ENCODE measurements at places on chromosomes 3 and 15.

DNA sequence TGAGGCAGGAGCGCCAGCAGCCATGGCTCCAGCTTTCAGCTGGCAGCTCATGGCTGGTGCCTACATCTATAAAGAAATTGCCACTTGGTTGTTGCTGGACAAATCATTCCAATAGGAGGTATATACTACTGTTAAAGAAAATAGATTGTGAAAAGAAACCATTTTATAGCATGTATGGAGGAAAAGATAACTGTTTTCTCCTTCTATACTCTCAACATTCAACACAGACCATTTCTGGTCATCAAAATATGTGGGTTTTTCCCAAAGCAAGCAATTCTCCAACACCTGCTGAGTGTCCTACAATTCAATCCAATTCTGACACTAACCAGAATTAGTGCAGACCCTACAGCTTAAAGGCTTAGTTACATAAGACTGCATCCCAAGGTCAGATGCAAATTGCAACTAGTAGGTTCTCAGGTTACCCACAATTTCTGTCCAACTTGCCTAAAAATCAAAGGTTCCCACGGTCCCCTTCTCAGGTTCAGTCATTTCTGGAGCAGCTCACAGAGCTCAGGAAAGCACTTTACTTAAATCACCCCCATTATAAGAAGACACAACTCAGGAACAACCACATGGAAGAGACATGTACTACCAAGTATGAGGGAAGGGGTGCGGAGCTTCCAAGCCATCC lies 42.4 kb upstream of the STRIT1 start:
- peak; percentile 11 for DNase-seq

GRCh38 chr3:63245726-63246241 lies 32.3 kb upstream of the SYNPR start:
- no peak for DNase-seq

- DNase-seq = no peak
Measured at GRCh38 chr3:171311784-171312183, 148.4 kb downstream of the TNIK start.

DNA sequence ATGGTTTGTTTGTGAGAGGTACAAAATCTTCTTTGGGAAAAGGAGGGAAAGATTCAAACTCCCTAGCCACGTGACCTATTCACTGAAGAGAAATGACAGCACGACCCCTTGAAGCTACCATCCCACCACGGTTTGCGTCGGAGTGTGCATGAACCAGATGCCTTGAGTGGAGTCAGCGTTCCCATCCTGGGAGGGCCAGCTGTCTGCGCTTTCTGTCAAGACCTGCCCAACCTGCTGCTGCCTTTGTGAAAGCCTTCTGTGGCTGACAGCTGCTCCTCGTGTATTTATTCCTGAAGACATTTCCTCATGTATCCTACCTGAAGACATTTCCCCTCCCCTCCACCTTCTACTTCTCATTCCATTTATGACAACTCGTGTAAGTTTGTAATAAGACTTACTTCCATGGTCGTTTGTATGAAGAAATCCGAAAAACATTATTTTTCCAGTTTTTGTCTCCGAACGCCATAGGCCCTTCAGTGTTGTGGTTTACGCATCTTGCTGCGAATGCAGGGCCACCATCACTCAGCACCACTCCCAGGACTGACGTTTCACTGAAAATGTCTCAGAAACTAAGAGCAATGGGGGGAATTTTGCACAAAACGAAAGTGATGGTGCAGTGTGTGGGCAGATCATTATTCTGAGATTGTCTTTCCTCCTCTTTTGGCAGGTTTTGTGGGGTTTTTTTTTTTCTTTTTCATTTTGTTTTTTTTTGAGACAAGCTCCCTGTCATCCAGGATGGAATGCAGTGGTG lies 18.9 kb downstream of the EBLN2 start:
- no peak for DNase-seq

DNA sequence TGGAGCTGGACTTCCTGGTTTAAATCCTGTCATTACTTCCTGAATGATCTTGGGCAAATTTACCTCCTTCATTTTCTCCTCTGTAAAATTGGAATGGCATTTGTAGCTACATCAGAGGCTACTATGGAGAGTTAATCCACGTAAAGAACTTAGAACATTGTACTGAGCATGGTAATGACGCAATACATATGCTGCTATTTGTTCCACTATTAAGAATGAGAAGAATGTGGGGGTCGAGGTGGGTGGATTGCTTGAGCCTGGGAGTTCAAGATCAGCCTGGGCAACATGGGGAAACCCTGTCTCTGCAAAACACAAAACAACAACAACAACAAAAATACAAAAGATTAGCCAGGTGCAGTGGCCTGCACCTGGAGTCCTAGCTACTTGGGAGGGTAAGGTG lies 250.6 kb downstream of the RYR3 start:
- no peak for DNase-seq

GRCh38 chr3:81651139-81651538 lies 110.3 kb downstream of the GBE1 start:
- no peak for DNase-seq

DNA sequence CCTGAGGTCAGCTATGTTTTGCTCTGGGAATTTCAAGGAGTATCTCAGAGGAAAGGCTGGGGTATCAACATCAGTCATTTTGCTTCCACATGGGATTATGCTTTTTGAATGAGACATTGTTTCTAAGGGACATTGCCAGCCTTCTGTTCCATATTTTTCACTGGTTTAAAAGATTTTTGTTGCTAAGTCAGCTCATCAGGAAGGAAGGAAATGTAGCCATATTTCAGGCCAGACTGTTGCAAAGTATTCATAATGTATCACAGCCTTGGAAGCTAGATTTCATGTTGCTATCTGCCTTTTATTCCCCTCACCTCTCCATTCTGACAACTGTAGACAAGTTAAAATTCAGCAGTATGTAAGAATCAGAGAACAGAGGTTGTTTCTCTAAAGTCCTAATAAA lies 61.0 kb upstream of the CHRM5 start:
- no peak for DNase-seq

DNA sequence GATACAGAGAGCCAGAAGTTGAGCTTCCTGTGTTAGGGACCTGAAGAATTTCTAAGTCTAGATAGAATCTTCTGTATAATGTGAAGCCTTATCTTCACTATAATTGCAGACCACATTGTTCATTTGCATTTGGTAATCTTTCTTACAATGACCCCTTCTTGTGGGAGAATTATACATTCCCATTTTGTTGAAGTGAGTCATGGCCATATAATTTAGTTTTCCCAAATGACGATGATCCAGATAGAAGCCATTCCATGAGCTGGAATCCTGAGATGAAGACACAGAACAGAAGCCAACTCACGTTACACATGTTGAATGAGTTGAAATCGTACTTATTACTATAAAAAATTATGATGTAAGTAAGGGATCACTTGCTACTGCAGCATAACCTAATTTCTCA lies 187.8 kb downstream of the TUSC7 start:
- no peak for DNase-seq

GRCh38 chr3:194328053-194328657 lies 23.0 kb downstream of the CPN2 start:
- no peak for DNase-seq

DNA sequence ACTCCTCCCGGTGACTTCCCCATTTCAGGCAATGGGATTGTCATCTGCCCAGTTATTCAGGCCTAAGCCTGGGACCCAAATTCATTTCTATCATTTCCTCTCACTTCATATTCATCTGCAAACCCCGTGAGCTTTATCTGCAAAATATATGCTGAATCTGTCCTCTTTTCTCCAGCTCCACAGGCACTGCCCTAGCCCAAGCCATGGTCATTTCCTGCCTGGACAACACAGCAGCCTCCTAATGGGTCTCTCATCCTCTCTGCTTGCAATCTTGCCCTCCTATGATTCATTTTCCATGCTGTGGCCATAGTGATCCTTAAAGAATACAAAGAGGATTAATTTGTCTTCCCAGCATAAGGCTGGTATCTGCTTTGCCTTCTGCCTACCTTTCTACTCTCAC lies 6.1 kb downstream of the RBP2 start:
- no peak for DNase-seq

- no peak for DNase-seq
Measured at GRCh38 chr3:65907232-65908130, 131.2 kb downstream of the MAGI1 start.

GRCh38 chr3:119783883-119784282 lies 2.0 kb downstream of the NR1I2 start:
- peak; percentile 93 for DNase-seq

GRCh38 chr3:152811974-152812760 lies 22.8 kb upstream of the P2RY1 start:
- no peak for DNase-seq

GRCh38 chr3:66761093-66761780 lies 236.9 kb upstream of the KBTBD8 start:
- no peak for DNase-seq
